ENCODE measurements at places on chromosomes 2 and 18.
A peak's percentile ranks its signal among the peaks of the same experiment; 100 is the strongest.

GRCh38 chr2:11508279-11508678 lies 25.6 kb upstream of the GREB1 start:
- DNase-seq = no peak

- no peak for DNase-seq
These were observed 107.4 kb upstream of the KCTD1 start for GRCh38 chr18:26655525-26656430.

DNA sequence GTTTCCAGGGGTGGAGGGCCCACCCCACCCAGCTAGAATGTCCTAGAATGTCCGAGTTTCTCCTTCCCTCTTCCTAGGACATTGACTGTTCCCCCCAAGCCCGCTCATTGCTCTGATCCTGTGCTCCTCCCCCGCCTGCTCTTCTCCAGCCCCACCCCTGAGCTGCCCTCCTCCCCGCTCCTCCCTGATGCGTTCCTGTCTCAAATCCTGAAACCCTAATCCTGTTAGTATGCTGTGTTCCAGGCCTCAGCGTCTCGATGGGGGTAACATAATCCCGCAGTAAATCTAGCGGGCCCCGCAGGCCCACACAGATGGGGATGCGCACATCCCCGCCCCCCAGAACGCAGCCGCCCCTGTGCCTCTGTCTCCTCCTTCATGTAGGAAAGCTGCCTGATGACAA lies 51.3 kb downstream of the NRP2 start:
- DNase-seq = peak; percentile 68

- no peak for DNase-seq
These were observed 32.3 kb downstream of the PTPN2 start for GRCh38 chr18:12851716-12852115.

GRCh38 chr2:98442488-98442887 lies 2.2 kb upstream of the INPP4A start:
- DNase-seq = no peak

DNA sequence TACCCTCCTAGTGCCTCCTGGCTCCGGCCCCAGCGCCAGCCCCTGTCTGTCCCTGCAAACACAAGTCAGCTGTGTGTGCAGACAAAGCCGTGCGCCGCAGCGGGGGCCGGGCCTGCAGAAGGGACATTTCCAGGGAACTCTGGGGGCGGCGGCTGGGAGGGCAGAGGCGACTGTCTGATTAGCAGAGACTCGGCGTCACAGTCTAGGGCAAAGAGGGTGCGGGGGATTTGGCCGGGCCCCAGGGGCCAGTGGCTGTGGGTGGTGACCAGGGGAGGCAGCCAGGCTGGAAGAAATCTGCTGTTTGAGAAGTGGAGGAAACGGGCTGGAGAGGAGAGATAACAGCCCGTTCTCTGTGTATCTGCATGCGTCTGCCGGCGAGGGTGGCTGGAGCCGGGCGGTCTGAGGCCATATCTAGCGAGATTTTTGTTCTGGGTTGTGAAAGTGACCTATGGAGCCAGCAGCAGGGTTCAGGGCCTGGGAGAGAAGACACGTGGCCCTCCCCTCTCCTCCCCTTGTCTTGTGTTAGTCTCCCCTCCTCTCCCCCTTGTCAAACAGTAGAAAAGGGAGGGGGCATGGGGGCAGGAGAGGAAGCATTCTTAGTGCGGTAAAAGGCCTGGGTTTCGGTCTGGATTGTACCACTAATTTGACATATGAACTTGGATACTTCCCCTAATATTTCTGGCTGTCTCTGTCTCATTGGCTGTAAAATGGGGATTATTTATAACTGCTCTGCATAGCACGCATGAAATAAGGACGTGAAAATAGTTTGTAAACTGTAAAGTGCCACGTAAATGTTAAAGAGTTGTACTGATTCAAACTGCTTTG lies 169.4 kb downstream of the SMAD7 start:
- DNase-seq = no peak

DNA sequence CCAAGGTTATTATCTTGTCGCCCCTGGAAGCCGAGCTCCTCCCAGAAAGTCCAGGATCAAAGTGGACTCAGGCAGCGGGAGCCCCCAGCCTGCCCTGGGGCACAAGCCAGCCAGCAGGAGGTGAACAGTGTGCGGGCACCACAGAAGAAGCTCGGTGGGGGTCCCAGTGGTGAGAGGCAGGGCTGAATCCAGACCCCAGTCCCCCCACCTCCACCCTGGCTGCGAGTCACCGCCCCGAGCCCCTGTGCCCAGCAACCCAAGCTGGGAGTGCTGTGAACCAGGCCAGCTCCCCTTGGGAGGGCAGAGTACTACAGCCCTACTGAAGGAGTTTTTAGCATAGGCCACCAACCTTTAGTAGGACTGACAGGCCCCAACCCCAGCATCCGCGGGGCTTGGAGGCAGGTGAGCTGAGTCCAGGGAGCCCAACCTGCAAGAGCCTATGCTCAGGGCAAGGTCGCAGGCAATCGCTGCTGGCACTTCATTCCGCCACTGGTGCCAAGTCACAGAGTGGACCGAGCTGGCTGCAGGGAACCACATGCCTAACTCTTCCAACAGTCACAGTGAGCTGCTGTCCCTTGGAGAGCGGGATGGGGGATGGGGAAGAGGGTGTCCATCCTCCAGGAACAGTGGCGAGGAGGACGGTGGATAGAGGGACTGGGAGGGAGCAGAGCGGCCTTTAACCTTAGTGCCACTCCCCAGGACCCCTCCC lies 3.0 kb downstream of the PIEZO2 start:
- DNase-seq = no peak

DNA sequence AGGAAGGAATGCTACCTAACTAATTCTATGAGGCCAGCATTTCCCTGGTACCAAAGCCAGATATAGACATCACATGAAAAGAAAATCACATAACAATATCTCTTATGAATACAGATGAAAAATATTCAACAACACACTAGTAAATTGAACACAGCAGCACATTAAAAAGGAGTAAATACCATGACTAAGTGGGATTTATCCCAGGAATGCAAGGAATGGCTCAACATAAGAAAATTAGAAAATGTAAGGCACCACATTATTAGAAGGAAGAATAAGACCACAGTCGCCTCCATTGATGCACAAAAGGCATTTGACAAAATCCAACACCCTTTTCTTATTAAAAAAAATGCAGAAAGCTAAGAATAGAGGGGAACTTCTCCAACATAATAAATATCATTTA lies 133.9 kb downstream of the TTC32 start:
- DNase-seq = no peak

DNA sequence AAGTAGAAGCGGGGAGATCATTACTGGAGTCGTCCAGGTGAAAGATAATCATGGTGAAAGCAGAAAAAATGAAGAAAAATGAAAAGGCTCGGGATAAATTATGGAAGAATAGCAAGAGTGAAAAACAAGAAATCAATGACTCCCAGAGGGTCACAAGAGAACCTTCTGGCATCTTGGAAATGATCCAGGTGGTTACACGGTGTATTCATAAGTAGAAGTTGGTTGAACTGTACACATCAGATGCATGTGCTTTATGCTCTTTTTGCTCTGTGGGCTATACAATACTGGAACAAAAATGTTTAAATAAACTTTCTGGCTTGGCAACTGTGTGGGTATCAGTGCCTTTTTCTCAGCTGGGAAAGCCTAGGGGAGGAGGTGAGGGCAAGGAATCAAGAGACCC lies 348.9 kb downstream of the RND3 start:
- no peak for DNase-seq

GRCh38 chr18:65788373-65788772 lies 37.6 kb downstream of the CDH7 start:
- no peak for DNase-seq

DNA sequence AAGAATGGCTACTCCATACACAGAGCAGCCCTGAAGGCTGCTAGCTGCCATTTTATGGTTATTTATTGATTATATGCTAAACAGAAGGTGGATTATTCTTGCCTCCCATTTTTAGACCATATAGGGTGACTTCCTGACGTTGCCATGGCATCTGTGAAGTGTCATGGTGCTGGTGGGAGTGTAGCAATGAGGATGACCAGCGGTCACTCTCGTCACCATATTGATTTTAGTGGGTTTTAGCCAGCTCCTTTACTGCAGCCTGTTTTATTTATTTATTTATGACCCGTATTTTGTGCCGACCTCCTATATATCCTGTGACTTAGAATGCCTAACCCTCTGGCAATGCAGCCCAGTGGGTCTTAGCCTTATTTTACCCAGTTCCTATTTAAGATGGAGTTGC lies 553.9 kb downstream of the TNS1 start:
- DNase-seq = no peak

DNA sequence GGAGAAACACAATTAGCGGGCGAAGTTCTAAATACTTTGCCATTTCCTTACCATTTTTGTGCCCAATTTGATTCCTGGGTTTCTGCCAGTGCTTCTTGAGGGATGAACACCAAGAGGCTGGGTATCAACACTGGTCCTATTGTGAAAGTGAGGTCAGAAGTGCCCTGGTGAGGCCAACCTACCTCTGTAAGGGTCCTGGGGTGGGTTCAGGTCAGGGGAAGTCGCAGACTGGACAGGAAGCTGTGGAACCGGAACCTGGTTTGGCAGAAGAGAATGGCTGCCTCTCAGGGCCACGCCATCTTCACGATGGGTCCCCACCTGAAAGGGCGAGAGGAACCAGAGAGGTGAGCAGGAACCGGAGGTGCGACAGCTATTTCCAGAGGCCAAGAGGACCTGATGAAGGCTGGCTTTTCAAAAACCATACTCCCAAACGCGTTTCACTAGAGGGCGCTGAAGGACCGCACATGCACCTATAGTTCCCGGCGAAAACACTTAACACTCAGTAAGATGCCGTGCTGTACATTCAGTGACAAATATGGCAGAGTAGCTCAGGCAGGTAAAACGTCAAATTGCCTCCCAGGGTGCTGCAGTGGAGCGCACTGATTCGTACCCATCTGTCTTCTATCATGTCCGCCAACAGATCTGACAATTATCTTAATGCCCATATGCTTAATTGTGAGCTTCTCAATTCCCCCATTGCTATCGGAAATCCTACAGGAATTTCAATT lies 275.3 kb upstream of the CCDC68 start:
- peak; percentile 68 for DNase-seq

- no peak for DNase-seq
These were observed 58.5 kb upstream of the TWIST2 start for GRCh38 chr2:238789317-238789806.

DNA sequence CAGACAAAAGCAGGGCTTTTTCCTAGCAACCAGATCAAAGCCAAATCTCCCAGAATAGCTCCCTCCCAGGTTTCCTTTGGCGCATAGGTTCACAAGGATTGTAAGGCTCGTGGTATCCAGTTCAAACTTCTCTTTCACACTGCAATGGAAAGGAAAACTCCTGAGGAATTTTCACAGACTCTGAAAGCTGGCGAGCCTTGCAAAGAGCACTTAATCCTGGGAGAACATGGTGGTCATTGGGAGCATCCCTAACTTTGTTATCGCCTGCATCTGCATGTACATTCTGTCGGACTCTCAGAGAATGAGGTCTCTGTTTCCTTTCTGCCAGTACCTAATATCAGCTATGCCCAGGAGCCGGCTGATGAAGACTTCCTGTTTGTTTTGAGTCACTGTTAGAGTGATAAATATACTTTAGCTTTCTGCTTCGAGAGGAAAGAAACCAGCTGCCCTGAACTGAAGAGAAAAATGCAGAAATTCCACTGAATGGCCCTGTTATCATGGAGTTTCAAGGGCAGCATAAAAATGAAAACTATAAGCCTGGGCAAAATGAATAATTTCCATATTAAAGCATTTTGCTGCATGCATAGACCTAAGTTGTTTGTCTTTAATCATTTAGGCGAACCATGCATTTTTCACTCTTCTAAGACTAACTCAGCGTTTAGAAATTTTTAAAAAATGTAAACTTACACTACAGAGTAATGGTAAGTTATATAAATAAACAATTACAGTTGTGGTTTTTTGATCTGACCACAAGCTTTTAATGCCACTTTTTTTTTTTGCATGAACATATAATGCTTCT lies 76.4 kb upstream of the ZEB2 start:
- no peak for DNase-seq

GRCh38 chr2:184125867-184126266 lies 472.5 kb upstream of the ZNF804A start:
- no peak for DNase-seq

DNA sequence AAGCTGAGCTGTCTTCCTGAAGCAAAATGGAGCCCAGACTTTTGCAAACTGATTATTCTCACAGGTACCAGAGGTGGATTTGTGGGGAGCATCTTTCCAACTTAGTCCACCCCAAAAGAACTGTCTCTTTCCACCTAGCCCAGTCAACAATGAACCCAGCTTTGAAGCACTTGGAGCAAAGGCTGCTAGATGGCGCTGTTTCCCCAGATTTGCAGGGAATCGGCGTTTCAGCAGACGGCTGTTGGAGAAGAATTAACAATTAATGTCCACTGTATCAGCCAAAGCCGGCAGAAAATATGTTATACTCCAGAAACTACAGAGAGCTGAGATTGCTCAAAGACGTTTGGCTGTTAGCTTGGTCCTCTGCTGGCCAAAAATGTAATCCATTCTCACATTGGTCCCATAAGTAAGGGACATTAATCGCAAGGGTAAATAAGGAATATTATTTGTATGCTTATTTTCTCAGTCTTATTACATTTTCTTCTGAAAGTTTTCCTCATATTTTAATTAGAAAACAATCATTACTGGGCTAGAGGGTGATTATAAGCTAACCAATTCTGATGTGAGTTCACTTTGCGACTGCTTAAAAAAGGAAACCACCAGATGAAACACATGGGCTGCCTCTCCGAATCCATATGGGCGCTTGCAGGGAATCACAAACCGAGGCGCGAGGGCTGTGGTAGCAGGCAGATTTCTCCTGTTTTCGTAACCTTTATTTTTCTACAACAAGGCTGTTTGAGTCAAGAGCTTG lies 423.8 kb upstream of the MEX3C start:
- DNase-seq = peak; percentile 48

- DNase-seq = no peak
These were observed 31.4 kb downstream of the YWHAQ start for GRCh38 chr2:9599430-9599829.

DNA sequence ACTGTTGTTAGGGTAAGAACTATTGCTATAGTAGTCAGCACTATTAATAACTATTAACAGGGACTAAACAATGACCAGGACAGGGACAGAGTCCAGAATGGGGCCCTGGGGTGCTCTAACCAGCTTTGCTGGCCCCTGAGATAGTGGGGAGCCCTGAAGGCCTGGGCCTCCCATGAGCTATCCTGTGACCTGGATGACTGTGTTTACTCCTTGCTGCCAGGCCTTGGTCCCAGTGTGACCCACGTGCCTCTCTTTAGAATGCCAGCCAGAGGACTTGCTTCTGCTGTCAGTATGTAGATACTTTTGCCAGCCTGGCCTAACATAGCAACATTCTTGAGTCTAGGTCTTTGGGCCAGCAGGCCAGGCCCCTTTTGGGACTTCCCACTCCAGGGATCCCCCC lies 11.4 kb downstream of the CDK5R2 start:
- no peak for DNase-seq

DNA sequence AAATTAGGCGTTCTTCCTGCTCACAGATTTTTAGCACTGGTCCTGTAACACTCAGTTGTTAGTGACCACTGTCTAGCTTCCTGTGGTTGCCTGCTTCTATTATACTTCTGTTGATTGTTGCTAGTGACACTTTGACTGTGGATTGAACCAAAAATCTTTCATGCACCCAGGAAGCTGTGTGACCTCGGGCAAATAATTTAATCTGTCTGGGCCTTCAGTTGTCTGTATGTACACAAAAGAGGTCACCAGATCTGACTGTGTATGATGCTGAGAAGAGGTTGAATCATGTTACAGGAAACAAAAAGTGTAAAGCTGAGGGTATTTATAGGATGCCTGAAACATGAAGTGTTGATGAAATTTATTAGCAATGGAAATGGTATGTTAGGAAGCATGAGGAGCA lies 12.7 kb downstream of the ICOS start:
- DNase-seq = no peak

Measured in D721Med (cell line).